NCI-H524 (cell line): ENCODE measurements at places on chromosomes 2 and 18.

DNA sequence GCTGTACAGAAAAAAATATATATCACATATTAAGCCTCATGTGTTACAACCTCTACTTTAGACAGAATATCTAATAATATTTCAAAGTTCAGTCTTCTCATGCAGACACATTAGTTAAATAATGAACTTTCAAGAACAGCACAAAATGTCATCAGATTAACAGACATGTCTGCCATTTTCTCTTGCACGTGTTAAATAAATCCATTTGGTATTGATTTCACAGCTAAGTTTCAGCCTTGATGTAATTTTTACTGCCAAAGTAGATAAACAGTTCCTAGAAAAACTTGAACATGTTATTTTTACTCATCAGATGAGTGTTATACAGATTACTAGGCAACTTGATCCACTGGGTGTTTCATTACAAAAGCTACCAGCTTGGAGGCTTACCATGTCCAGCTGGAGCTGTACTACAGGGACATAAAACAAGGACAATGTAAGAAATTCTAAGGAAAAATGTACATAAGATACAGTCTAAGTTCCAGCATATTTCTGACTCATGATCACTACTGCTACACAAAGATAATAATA, 290.7 kb upstream of the DDX18 start:
- DNase-seq: peak; percentile 3

DNA sequence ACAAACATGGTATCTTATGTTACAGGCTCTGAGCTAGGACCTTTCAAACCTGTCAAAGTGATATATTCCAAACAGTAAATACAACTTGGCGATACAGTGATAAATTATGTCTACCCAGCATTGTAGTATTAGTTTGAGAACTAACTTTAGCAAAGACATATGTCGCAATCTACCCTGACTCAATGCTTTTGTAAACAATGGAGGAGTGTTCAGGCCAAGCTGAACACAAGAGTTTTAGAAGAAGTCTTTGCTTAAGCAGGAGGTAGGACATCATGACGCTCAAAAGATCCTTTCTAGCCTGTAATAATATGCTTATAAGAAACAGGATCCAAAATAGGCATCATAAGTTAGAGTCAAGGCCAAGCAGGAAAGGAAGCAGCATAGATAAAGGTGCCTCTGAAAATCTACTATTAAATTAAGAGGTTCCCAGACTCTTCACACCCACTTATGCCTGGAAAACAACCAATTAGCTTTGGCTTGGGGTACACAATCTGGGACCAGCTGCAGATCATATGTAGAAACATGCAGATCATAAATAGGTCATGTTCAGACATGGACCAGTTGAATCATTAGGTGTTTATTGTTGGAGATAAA, 132.5 kb downstream of the CSRNP3 start:
- peak; percentile 22 for DNase-seq

DNA sequence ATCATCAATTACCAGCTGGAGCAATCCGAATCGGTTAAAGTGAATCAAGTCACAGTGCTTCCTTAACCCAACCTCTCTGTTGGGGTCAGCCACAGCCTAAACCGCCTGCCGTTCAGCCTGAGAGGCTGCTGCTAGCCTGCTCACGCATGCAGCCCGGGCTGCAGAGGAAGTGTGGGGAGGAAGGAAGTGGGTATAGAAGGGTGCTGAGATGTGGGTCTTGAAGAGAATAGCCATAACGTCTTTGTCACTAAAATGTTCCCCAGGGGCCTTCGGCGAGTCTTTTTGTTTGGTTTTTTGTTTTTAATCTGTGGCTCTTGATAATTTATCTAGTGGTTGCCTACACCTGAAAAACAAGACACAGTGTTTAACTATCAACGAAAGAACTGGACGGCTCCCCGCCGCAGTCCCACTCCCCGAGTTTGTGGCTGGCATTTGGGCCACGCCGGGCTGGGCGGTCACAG, 496 bp upstream of the ITGA4 start:
- peak; percentile 50 for DNase-seq

DNA sequence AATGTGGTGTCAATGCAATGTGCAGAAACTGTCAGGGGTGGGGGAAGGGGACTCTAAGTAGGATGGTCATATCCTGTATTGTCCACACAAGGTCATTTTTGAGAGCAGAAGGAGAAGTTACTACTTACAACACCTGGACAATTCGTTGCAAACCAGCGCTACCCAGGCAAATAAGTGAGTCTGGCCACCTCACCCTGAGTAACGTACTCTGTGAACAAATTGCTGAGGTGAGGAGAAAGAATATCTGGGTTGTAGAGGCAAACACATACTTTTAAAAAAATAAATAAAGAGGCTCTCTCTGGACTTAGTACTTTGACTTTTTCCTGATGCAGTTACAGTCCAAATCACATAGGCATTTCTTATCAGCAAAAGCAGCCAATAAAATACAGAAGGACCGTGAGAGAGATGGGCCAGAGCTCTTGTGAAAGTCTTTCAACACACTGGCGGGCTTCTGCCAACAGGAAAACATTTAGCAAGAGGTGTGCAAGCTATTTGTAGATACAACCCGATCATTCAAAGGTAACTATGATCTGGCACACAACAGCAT, 268.2 kb upstream of the ID2 start:
- DNase-seq: no peak

- no peak for DNase-seq
Measured at GRCh38 chr18:22189449-22190166, 20.2 kb downstream of the GATA6 start.

- no peak for DNase-seq
Measured at GRCh38 chr18:9872823-9873222, 12.9 kb upstream of the TXNDC2 start.
